Stimulated activated CD4-positive, alpha-beta T cell treated with anti-CD3 and anti-CD28 coated beads, Interleukin-4, amount 100 ng/mL, for 24 hours (primary cell): ENCODE measurements at places on chromosomes 12 and 14.

- DNase-seq, result no peak
These were observed 10.3 kb downstream of the WASHC3 start for GRCh38 chr12:102051431-102051965.

DNA sequence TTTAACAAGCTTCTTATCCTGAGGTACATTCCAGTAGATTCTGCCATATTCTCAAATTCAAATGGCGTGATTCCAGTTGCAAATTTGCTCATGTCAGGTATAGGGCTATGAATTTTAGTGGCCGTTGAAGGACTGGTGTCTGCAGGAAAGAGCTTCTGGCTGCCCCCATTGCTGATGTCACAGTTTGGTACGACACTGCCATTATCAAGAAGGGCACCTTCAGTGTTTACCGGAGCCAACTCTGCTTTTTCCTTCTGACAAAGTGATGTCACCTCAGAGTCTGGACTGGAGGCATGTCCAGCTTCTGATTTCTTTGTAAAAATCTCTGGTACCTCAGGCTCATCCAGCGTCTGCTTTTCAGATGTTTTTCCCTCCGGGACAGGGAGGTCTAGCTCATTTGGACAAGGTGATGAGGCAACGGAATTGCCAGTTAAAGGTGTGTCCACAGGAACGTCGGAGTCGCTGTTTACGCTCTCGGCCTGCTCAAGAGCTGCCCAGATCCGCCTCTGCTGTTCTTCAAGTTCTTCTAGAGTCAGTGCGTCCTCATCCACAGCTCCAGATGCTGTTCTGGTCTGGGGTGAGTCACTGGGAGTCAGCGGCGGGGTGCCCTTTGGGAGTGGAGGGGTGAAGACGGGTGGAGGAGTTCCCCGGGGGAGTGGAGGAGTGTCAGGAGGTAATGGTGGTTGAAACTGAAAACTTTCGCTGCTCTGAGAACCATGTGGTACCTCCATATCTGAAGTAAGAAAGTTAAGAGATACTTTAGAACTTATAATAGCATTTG, 27.0 kb downstream of the ZCCHC8 start:
- peak; percentile 62 for DNase-seq

GRCh38 chr12:123278101-123278627, 6.5 kb upstream of the CDK2AP1 start:
- no peak for DNase-seq

DNA sequence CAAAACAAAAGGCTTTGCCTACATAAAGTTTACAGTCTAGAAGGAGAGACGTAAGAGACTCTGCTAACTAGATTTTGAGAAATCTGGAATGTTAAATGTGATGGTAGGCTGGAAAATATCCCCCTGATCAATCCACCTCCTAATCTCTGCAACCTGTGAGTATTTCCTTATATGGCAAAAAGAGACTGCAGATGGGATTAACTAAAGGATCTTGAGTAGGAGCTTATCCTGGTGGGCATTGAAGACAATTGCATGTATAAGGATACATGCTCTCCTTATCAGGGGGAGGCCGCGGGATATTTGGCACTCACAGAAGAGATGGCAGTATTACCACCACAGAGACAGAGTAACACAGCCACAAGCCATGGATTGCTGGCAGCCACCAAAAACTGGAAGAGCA, 95.2 kb downstream of the EGLN3 start:
- DNase-seq, result no peak

DNA sequence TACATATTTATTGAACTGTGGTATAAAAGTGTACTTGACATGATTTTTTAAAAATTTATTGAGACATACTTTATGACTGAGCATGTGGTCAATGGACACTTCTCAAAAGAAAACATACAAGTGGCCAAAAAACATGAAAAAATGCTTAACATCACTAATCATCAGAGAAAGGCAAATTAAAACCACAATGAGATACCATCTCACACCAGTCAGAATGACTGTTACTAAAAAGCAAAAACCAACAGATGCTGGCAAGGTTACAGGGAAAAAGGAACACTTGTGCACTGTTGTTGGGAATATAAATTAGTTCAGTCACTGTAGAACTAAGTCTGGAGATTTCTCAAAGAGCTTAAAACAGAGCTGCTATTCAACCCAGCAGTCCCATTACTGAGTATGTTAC, 1177.6 kb downstream of the GALC start:
- no peak for DNase-seq

GRCh38 chr12:119118625-119119024, 60.1 kb upstream of the HSPB8 start:
- no peak for DNase-seq

- no peak for DNase-seq
These were observed 6.3 kb downstream of the ZFP36L1 start for GRCh38 chr14:68786491-68787091.

DNA sequence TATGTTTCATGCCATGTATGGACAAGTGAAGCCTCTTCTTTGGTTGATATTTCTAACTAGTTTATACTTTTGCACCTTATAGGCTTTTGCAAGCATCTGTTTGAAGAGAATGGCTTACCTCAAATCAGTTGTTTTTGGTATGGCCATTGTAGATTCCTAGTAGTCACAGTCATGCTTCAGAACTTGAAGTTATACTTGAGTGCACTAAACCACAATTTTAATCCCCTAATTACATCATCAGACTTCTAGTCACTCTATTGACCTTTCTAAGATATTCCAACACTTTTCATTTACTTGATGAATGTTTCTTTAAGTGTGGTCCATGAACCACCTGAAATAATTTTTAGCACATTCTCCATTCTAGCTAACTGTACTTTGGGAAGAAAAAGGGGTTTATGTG, 18.6 kb upstream of the KLRB1 start:
- DNase-seq, result no peak

DNA sequence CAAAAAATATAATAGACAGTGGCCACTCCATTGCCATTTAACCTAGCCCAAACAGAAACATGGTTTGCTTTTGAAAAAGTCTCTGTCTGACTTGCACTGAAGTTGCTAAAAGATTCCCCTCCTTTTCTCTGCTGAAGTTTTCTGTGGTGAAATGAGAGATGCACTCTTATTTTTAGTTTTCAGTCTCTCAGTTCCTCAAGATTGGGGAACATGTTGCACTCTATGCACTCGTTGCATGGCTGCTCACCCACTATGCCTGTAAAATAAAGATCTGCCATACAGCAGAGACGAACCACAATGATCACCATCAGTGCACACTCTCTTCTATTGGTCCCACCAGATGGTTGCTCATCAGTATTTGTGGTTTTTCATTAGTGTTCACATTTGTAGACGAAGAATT, 13.1 kb upstream of the DAAM1 start:
- DNase-seq, result no peak

DNA sequence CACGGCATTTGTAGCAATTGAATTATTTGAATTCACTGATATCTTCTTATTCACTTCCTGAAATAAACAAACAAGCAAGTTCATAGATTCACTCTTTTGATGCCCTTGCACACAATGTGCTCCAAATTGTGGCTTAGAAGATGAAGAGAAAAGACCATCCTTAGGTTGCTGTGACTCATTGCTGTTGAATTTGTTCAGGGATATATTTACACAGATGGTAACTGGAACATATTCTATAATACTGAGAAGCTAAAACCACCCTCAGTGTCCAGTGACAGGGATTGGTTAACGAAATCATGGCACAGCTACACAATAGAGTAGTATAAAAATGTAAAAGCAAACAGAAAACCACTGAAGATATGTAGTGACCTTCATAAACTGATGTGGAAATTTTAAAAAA, 3.1 kb downstream of the PRB4 start:
- DNase-seq, result no peak

GRCh38 chr12:91278126-91278525, 95.5 kb upstream of the DCN start:
- no peak for DNase-seq

GRCh38 chr14:47863441-47863840, 188.0 kb upstream of the MDGA2 start:
- DNase-seq, result no peak

GRCh38 chr12:2539938-2540337, 254.8 kb upstream of the FKBP4 start:
- no peak for DNase-seq

- DNase-seq, result no peak
These were observed 63.9 kb upstream of the GRIP1 start for GRCh38 chr12:66742508-66743367.

GRCh38 chr14:81176241-81176640, 44.5 kb downstream of the GTF2A1 start:
- no peak for DNase-seq

GRCh38 chr12:41681898-41682297, 462.8 kb downstream of the GXYLT1 start:
- no peak for DNase-seq

DNA sequence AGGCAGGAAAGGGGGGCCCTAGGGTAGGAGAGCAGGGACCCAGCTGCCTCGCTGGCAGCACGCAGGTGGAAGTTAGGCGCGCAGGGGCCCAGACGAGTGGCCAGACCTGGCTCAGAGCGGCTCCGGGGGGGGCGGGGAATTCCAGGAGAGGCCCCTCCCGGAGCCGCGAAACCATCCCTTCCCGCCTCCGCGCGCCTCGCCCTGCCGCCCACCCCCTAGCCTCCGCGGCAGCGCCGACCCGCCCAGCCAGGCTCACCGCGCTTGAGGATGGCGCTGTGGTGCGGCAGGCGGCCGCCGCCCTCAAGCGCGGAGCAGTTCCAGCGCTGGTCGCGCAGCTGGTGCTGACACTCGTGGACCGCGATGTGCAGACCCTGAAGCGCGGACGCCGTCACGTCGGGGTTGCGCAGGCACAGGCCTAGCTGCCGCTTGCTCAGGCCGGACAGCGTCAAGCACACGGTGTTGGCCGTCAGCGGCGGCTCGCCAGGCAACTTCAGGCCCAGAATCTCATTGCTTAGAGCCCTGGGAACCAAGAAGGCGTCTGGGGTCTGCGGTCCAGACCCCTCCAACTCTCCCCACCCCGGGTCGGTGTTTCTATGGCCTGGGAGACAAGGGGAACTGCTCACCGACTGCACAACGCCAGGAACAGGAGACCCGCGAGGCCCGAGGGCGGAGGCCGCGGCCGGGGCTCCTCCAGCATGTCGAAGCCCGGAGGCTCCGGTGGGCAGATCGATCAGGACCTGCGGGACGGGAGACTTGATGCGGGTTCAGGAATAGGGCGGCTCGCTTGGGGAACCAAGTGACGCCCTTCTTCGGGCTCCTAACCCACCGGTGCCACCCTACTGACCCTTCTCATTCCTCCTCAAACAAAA, 1.5 kb downstream of the WNT10B start:
- DNase-seq, result peak; percentile 34

DNA sequence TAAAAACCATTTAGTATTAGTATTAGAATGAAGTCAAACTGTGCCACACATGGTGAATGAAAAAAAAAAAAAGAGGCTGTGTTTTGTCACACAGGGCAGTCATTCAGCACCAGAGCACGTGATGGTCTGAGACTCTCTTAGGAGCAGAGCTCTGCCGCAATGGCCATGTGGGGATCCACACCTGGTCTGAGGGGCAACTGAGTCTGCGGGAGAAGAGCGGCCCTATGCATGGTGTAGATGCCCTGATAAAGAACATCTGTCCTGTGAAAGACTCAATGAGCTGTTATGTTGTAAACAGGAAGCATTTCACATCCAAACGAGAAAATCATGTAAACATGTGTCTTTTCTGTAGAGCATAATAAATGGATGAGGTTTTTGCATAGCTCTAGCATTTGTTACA, 12.2 kb upstream of the BDKRB1 start:
- DNase-seq, result no peak

GRCh38 chr12:10719482-10719881, 3.6 kb downstream of the YBX3 start:
- DNase-seq, result no peak

DNA sequence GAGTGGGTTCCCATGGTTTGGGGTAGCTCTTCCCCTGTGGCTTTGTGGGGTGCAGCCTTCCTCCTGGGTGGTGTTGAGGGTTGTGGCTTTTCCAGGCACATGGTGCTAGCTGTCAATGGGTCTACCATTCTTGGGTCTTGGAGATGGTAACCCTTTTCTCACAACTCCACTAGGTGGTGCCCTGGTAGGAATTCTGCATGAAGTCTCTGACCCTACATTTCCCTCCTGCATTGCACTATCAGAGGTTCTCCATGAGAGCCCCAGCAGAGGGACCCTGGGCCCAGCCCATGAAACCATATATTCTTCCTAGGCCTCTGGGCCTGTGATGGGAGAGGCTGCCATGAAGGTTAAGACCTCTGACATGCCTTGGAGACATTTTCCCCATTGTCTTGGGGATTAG, 1093.3 kb downstream of the SLC16A7 start:
- no peak for DNase-seq

GRCh38 chr12:69922999-69923398, 98.0 kb downstream of the MYRFL start:
- DNase-seq, result no peak

- no peak for DNase-seq
These were observed 270.5 kb downstream of the DUSP6 start for GRCh38 chr12:89081719-89082369.

DNA sequence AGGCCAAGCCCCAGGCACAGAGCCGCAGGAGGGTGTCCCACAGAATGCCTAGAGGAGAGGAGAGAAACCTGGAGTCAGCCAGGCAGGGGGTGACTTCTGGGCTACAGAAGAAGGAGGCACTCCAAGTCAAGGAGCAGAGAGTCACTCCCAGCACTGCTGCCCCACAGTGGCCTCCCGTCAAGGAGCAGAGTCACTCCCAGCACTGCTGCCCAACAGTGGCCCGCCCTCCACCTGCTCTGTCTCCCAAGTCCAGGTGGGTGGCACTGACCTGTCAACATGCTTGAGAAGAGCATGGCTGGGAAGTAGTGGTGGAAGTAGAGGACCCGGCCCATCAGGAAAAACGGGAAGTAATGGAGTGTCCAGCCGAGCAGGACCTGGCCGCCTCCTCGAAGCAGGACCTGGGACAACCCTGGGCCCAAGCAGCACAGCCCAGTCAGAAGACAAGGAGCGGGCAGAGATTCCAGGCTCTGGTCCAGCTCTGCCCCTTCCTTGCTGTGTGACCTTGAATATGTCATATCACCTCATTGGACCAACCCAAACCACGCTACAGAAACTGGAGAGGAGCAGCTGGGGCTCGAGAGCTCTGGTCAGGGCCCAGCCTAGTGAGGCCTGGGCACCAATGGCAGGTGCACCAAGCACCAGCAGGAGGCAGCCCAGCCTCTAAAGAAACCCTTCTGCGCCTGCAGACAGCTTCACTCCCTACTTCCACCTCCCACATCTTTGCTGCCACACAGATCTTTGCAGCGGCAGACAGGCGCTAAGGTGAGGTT, 7.6 kb upstream of the NGB start:
- no peak for DNase-seq

GRCh38 chr14:30138567-30138966, 210.9 kb upstream of the PRKD1 start:
- no peak for DNase-seq

DNA sequence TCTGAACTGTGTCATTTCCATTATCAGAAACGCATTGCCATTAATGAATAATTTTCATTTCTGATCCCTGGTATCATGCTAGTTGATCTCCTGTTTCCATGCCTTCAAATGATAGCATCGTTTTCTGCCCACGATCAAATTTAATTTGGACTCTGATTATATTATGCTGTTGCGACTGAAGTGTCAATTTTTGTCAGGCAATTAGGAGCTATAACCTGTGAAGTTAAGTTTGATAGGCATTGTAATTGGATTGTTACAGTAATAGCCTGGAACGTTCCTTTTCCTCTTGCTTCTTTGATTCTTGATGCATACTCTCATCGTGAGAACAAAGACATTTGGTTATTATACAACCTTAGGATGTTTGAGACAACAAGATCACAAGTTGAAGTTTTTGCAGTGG, 356.3 kb downstream of the VRK1 start:
- DNase-seq, result no peak
